SW 1271 (cell line): ENCODE measurements at places on chromosomes 11 and 22.

DNA sequence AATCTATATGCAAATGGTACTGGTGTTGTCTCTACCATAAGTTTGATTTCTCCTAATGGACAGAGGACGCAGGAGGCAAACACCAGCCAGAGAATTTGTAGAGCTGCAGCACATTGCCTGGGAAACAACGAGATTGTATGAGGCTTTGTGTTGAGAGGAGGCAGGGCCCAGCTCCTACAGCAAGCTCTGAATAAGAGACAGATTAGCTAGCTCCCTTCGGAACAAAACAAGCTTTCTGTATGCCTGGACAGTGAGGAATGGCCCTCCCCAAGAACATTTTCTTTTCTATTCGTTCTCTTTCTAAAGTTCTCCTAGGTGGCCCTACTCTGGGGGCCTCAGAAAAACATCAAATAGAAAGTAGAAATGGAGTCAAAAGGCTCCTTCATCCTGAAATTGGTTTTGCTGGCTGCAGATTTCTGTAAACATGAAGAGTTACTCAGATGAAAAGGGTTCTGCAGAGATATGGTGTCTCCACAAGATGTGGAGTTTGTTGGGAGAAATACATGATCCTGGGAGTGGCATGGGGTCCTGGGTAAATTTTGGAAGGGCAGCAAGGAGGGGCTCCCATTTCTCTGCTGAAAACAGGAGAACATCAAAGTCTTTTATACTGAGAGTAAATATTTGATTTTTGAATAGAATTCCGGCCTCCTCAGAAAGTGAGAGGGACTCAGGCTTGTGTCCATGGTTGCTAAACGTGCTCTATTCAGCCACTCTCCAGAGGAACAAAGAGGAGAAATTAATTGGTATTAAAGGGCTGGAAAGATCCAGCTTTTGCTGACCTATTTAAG, 6.8 kb upstream of the HEPACAM start:
- DNase-seq = no peak

GRCh38 chr11:5550440-5551095, 2.2 kb upstream of the OR52H1 start:
- no peak for DNase-seq

GRCh38 chr11:27183672-27184457, 143.2 kb downstream of the BBOX1 start:
- no peak for DNase-seq

DNA sequence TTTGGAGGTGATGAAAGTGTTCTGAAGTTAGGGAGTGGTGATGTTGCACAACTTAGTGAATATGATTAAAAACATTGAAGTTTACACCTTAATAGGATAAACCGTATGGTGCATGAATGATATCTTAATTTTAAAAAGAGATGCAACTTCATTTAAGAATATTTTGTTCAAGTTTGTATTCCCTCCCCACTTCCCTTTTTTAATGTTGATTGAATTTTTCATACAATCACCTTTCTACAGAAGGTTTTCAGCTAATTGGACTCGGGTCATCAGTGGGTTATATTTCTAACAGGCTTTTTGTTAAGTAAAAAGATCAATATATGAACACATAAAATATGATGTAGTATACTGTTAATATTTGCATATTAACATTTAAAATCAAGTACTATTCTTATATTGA, 72.6 kb downstream of the DDIAS start:
- DNase-seq = no peak

DNA sequence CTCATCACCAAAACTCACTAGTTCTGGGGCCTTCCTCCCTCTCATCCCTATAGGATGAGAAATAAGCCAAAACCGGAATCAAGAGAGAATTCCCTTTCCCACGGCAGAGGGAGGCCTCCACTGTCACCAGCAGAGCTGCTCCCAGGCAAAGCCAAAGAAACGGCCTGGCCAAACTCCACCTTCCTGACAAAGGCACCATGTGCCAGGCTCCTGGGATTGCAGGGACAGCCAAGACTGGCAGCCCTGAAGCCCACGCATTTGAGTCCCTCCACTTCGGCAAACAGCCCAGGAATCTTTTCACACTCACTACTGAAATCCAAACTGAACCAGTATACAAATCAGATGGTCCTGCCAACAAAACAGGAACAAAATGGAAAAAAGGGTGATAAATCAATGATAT, 6.1 kb downstream of the SMCO4 start:
- no peak for DNase-seq

DNA sequence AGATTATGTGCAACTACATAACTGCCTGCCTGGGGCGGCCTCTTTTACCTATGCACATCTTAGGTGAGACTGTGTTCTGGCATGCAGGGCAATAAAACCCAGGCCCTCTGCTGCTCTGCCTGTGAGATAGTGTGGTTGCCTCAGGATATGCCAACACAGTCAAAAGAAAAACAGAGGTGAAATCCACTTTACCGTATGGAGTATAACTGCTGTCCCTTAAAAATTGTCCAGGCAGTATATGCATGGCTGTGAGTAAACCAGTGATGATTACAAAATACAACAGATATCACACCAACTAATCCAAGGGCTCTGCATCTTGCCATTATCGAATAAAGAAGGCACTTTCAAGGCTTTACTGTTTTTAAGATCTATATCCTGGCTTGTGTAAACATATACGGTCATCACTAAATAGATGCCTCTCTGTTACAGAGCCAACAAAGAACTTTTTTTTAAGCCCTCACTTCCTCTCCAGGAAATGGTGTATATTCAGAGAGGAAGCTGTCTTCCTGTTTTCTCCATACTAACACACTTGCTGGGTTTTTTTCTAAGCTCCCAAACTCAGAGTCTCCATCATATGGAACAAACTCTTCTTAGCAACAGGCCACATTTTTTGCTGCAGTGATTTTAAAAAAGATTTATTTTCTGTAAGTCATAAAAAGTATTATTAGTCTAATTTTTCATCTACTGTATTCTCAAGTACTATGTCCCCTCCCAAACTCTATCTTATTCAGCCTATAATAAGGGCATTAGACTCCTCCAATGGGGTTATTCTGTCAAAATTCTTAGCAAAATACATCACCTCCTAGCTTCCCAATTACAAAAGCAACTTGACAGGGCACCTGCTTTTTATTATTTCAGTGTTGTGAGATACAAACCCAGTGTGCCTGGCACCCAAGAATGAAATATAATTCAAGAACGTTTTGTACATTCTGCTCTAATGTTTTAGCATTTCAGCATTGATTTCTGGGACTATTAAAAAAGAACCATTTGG, 135.2 kb downstream of the MAML2 start:
- DNase-seq = no peak

- DNase-seq = peak; percentile 37
Measured at GRCh38 chr11:45179686-45180178, 33.3 kb downstream of the PRDM11 start.

DNA sequence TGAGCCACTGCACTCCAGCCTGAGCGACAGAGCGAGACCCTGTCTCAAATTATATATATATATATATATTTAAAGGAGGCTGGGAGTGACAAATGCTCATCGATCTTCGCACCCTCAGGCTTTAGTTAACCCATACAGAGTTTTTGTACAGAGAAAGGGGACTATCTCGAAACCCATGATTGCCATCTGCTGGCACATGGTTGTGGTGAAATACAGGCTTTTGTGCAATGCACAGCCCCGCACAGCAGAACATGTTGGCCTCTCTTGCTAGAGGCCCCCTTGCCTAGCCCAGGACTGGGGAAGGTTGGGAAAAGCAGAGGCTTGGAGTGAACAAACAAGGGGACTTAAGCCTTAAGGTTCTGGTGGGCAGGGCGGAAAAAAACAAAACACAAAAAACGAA, 3.6 kb downstream of the MYBPC3 start:
- DNase-seq = peak; percentile 20

GRCh38 chr11:117977029-117977428, 9.2 kb upstream of the IL10RA start:
- DNase-seq = no peak
